Caco-2 (cell line): ENCODE measurements at places on chromosomes 16 and 17. TPM values are rescaled to one million over a fixed set of nuclear protein-coding genes. Genes with fewer than 3 reads are reported as not detected.

Gene LRRC3C
- not detected in 2 replicates for total RNA-seq

Gene GEMIN4
- 19.1 and 20.3 TPM in 2 replicates for total RNA-seq

Gene TBC1D3
- total RNA-seq = not detected in 2 replicates

DNA sequence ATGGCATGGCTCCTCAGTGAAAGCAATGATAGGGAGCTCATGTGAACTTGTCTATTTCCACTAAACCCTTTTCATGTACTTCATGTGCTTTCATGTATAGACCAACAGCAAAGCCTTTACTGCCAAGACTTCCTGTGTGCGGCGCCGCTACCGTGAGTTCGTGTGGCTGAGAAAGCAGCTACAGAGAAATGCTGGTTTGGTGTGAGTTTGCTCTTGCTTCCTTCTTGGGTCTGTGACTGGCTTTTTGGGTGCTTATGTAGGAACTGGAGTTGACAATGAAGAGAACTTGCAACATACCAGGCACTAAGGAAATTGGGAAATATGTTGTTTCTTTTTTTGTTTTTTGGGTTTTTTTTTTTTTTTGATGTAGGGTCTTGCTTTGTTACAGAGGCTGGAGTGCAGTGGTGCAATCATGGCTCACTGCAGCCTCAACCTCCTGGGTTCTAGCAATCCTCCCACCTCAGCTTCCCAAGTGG is 5.7 kb downstream of the SNX11 start:
- no peaks in the 10 kb centered on the region for H3K36me3 ChIP-seq
- H3K4me1 ChIP-seq = 0 out of 2 replicates have a peak, but pooled peaks cover 6% of the 10 kb centered on the region
- H3K27me3 ChIP-seq = no peaks in the 10 kb centered on the region

GRCh38 chr16:2230376-2230775 is 5.9 kb upstream of the DNASE1L2 start:
- no peak overlapping the region for H3K27ac ChIP-seq
- no peaks in the 10 kb centered on the region for H3K4me1 ChIP-seq
- H3K36me3 ChIP-seq = no peaks in the 10 kb centered on the region; the same call in 1 of the 2 replicates
- H3K27me3 ChIP-seq = no peaks in the 10 kb centered on the region
- no peak for DNase-seq
- H3K4me3 ChIP-seq = no peak overlapping the region

GRCh38 chr17:7047566-7047965 is 3.7 kb upstream of the SLC16A11 start:
- H3K27ac ChIP-seq = no peak overlapping the region
- peaks cover 14% of the 10 kb centered on the region; the same call in 1 of the 2 replicates for H3K4me1 ChIP-seq
- no peaks in the 10 kb centered on the region for H3K36me3 ChIP-seq
- no peak overlapping the region for H3K4me3 ChIP-seq
